Fibroblast of skin of back (primary cell): ENCODE measurements at places on chromosomes 11 and 22.
A peak's percentile ranks its signal among the peaks of the same experiment; 100 is the strongest.

DNA sequence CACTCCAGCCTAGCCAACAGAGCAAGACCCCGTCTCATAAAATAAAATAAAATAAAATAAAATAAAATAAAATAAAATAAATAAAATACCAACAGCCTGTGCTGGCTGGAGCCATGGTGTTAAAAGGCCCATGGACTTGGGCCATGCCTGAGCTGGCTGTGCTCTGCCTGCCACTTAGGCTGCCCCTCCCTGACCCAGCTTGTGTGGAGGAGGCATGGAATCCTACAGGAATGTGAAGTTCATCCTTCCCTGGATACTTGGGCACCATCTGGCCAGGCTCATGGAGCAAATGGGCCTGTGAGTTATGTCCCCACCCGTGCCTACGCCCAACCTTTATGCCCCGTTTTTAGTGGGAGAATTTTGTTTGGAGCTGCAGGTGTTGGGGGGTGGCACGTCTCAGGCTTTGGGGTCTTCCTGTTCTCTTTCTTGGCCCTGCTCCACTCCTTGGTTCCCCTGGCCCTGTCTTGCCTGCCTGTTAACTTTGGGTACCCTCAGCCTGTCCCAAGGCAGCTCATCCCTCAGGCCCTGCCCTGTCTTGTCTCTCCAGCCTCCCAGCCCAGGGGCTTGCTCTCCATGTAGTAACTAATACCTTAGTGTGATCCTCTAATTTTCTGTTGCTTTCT, 51.3 kb downstream of the BCR start:
- no peak for DNase-seq

GRCh38 chr11:9760193-9760575, 96.3 kb downstream of the SWAP70 start:
- peak; percentile 90 for DNase-seq

DNA sequence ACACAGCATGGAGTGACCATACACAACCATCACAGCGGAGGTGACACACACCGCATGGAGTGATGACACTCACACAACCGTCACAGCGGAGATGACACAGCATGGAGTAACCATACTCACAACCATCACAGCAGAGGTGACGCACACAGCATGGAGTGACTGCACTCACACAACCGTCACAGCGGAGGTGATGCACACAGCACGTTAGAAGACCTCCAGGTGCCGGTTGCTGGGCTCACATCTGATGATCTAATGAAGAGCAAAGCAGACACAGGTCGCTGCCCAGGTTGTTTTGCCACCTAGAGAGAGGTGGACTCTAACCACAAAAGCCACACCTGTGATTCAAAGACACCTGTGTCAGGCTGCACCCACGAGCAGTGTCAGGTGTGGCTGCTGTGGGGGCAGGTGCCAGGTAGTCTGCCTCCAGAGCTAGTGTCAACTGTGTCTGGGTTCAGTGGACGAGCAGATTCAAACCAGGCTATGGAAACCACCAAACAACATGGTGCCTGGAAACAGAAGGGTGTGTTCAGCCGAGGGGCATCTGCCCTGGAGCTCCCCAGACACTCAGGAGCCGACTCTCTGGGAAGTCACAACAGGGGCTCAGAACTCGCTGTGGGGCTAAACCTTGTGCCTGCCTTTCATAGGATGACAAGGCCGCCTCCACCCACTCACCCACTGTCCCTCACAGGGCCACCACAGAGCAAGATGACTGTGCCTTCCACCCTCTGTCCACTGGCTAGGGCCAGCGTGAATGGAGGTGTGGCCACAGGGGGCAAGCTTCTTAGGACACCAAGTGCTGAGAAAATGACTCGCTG, 608.2 kb downstream of the TBC1D22A start:
- DNase-seq = no peak

- DNase-seq = peak; percentile 38
Observed at GRCh38 chr11:8070417-8071115, 10.4 kb upstream of the TUB start.

DNA sequence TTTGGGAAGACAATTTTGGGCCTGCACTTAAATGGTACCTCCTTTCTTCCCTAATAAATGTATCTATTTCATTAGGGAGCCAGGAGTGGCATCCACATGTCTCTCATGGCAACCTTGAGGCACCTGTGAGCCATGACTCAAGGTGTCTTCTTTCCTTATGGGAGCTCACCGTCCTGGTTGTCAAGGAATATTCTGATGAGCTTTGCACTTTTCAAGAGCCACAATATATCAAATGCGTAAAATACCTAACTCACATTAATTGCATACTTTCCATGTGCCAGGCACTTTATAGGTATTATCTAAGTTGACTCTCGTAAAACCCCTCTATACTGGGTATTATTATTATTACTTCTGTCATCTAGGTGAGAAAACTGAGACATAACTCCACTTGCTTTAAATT, 32.5 kb downstream of the MUC15 start:
- DNase-seq = no peak

GRCh38 chr11:103071008-103071407, 21.0 kb downstream of the DCUN1D5 start:
- no peak for DNase-seq

- no peak for DNase-seq
Observed at GRCh38 chr11:93959663-93960062, 61.5 kb upstream of the HEPHL1 start.

GRCh38 chr11:11420191-11420898, 67.3 kb upstream of the CSNK2A3 start:
- no peak for DNase-seq

GRCh38 chr22:38172832-38173640, 8.6 kb downstream of the PLA2G6 start:
- no peak for DNase-seq

DNA sequence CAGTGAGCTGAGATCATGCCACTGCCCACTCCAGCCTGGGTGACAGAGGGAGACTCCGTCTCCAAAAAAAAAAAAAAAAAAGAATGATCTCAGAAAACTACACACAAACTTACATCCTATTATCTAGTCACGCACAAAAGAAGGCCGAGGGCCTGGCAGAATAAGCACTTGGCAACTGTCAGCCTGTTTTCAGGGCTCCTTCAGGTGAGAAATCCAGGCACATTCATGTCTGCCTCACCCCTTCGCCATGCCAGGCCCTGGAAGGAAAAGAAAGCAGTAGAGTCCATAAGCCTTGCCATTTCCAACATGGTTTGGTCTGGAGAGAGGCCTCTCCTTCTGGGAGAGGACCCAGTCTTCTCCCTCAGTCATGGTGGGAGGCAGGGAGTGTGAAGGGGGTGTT, 30.9 kb downstream of the C11orf58 start:
- no peak for DNase-seq

DNA sequence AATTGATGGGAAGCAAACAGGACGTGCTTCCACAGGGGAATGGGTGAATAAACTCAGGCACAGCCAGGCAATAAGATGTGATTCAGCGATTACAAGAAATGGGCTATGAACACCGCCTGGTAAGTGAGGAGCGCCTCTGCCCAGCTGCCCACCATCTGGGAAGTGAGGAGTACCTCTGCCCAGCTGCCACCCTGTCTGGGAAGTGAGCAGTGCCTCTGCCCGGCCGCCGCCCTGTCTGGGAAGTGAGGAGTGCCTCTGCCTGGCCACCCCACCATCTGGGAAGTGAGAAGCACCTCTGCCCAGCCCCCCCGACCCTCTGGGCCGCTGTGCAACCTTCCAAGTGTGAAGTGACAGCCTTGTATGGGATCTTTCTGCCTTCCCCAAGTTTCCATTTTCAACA, 73.2 kb upstream of the PRR5 start:
- DNase-seq = no peak

DNA sequence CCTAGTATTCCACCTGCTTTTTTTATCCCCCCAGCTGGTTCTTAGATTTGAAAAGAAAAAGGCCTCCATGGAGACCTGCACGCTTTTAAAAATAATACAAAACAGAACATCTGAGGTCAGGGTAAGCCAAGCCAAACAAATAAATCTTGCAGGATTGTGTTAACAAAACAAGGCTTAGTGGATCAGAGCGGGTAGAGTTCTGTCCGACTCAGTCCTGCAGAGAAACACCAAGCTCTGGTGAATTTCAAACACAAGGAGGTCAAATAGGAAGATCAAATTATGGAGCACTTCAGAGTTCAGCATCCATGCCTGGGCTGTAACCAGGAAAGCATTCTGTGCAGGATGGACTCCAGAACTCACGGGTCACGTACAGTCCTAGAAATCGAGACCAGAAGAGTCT, 86.9 kb downstream of the SYN3 start:
- DNase-seq = no peak

- DNase-seq = peak; percentile 16
Observed at GRCh38 chr11:18618342-18619025, 15.7 kb downstream of the SPTY2D1 start.

DNA sequence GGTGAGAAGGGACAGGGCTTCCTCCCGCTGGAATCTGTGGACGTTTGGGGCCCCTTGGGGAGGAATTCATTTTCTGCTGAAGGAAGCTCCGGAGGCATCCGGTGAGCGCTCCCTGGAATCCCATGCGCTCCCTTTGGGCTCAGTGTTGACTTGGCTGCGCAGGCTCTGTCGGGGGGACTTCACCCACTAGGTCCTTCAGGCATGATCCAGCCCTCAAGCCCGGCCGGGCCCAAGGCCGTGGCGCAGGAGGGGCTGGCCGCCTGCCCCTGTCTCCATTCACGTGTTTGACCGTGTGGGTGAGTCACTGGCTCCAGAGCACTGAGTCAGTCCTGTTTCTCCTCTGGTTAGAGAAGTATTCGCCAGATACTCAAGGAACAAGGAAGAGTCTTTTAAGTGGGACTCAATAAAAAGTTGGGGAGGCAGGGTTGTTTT, 1.4 kb downstream of the CTTN start:
- DNase-seq = peak; percentile 96

DNA sequence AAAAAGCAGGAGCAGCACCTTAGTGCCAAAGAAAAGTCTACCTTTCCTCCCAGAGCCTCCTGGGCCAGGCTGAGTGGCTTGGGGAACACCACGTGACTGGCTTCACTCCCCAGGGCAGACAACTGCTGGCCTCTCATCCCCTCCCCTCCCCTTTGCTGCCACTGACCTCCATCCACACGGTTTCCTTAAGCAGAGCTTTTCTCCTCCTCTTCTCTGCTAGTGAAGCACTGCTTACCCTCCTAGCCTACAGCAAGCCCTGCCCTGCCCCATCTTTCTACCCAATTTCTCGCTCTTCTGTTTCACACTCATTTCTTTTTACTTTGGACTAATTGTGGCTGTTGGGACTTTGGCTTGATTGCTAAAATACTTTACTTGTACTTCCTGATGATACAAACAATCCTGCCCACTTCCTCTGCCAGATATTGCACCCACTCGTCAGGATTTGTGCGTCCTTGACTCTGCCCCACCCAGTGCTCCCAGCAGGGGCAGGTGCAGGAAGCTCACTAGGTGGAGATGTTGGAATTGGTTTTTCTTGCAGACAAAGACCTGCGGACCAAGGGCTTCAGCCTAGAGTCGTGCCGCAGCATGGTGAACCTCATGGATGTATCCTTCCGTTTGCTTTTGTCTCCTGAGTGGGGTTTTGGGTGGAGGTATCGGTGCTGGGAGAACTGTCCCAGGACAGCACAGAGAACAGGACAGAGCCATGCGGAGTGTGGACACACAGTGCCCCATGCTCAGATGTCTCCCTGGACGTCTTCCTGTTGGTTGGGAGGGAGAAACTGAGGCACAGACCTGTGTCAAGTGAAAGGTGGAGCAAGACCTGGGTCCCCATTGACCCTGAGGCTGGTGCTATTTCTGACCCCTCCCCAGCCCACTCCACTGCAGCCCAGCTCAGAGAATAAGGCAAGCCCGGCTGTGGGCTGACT, 27.3 kb downstream of the CAPN1 start:
- no peak for DNase-seq

GRCh38 chr11:65425105-65425970, 2.7 kb downstream of the NEAT1 start:
- peak; percentile 77 for DNase-seq

DNA sequence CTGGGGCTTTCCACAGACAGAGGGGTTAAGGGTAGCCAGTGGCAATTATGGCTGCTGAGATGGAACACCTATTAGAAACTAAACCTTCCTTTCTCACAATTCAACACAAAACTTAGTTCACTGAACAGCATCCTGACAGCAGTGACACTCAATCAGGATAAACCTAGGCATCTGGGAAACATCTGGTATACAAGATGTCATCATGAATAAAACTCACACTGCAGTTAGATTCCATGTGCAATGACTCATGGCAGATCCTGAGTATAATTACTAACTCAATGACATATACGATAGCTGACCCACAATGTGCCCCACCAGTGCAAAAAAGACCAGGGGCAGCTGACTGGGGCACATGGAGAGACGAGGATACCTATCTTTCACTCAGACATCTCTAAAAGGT, 17.7 kb downstream of the RBFOX2 start:
- DNase-seq = peak; percentile 90
